ENCODE measurements at places on chromosomes 2 and 18.

GRCh38 chr2:109623297-109623696 is 9.1 kb downstream of the SOWAHC start:
- DNase-seq = no peak

- no peak for DNase-seq
These were observed 70.0 kb upstream of the PTPRM start for GRCh38 chr18:7497081-7497480.

DNA sequence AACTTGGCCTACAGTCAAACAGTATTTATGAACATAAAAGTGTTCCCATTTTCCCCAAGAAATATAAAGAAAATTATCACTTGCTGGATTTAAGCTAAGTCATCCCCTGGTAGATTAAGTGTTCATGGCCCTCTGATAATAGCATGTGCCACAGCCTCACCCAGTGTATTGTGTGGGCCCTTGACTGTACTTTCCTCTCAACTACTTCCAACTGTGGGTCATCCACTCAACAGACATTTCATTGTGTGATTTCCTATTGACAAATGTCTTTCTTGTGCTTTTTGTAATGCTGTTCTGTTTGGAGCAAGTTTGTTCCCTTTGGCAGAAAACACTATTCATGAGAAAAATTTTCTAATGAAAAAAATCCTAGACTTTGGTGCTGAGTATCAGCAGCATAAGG is 48.4 kb upstream of the TMEM17 start:
- no peak for DNase-seq

DNA sequence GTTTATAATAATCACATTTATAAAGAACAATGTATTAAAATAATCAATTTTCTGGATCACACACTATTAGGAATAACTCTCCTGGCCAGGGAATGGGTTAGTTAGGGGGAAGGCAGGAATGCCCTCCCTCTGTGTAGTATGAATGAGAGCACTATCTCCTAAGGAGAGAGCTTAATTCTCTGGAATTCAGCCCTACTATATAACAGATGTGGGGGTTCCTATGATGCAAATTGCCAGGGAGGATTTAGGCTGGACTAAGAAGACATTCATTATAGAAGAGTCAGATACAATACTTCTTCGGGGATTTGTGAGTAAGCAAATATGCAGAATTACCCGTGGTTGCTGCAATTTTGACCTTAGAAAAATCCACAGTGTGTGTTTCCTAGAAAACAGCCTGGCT is 250.1 kb upstream of the VRK2 start:
- DNase-seq = no peak

DNA sequence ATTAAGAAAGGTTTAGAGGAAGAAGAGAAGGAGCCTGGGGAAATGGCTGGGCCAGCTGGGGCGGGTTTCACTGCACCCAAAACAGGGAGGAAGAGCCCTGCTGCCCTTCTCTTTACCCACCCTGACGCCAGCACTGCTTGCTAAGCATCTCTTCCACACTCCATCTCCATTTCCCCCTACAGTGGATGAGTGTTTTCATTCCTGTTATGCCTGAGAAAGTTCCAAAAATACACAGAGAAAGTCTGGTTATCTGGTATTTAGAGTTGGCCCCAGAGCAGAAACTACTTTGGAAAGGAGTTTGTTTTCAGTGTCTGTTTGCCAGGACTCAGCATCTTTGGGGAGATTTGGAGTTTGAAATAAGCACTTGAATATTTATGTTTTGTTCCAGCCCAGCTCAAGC is 451.0 kb downstream of the SLC4A3 start:
- DNase-seq = no peak

- DNase-seq = no peak
These were observed 11.1 kb upstream of the OTOS start for GRCh38 chr2:240151477-240152031.

- no peak for DNase-seq
These were observed 283.3 kb downstream of the AGPS start for GRCh38 chr2:177675825-177676224.

DNA sequence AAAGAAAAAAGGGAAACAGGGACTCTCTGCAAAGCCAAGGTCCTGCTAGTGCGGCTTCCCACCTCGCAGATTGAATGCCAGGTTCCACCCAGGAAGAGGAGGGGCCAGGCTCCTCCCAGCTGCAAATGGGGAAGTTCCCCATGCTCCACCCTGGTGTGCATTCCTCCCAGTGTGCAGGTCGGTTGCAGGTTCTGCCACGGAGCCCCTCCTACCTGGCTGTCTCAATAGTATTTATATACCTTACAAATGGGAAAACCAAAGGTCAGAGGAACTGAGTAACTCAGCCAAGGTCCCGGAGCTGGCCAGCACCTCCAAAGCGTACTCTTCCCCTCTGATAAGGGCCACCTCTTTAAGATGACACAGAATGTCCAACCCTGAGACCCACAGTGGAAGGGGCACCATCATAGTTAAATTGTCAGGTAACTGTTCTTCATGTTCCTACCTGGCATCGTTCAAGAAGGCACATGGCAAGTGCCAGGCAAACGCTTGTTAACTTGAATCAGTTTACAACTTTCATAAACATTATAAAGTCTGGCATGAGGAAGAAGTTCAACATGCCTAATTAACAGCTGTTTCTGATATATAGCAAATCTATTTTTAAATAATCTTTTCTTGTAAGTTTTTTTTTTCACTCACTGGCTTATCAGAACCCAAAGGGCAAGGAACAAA is 35.5 kb downstream of the POU3F3 start:
- no peak for DNase-seq

DNA sequence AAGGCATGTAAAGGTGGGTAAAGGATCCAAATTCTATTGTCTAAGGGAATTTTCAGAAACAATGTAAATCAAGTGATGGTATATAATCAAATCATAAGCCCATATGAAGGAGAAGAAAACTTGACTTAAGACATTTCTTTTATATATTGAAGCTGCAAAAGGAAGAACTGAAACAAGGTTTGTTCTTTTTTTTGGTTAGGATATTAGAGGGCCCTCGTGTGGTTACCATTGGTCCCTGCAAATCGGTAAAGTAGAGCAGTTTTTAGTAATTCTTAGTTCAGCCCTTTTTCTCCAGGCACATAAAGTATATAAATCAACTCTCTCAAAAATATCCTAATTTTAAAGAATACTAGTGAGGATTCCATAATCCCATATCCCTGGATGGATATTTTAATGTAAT is 105.6 kb upstream of the STK17B start:
- no peak for DNase-seq

DNA sequence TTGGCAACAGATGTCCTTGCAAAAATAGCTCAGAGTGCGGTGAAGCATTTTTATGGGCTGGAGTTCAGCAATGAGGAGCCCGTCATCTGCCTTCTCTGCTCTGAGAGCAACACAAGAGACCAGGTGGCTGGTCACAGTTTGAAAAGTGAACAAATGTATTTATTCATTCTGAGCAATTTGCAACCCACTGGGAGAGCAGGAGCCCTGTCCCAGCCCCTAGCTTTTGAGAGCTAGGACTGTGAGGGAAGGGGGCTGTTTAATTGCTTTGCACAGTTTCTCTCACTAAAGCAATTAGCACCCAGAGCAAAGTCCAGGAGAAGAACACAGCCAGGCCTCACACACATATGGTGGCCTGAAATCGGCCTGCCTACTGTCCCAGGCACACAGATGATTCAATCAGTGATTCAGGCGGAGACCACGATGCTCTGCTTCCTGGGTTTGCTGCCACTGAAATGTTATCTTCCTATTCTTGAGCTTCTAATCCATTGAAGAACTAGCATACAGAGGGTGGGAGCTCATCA is 646.1 kb upstream of the ACVR2A start:
- DNase-seq = peak; percentile 29

GRCh38 chr2:233462202-233462785 is 104.3 kb downstream of the USP40 start:
- DNase-seq = no peak

- DNase-seq = no peak
These were observed 41.4 kb upstream of the NFATC1 start for GRCh38 chr18:79354350-79354749.

GRCh38 chr2:19000776-19001175 is 357.6 kb downstream of the OSR1 start:
- DNase-seq = no peak

GRCh38 chr2:19714926-19715325 is 186.9 kb downstream of the TTC32 start:
- DNase-seq = no peak
